ENCODE measurements at places on chromosomes 13 and 19.

GRCh38 chr13:75432811-75433244 is 49.1 kb downstream of the TBC1D4 start:
- no peak for DNase-seq

DNA sequence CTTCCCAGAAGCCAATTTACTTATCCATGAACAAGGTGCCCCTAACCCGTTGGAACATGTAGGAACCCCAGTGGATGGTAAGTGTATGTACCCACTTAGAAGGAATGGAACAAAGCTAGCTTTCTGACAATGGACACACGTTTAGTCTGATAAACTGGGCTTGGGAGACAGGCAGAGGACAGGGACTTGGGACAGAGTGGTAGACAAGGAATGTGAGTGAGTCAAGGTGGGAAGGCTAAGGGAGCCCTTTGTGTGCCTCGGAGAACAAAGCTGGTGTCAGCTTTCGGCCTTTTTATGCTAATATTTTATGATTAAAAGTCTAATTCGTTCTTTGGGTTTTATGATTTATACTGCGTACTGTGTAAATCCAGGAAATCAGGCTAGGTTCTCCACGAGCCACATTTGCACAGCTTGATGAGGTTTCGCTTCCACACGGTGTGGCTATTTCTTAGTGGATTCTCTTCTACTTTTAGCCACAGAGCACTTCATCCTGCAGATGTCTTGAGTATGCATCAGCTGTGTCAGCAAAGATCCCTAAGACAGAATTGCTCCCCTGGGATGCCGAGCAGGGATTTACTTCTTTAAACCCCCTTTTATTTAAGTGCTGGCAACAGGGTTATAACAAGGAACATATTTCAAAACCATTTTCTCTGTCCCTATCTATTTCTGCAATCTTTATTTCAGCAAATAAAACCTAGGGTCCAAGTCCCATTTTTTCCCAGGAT is 258.5 kb downstream of the DLEU7 start:
- no peak for DNase-seq

DNA sequence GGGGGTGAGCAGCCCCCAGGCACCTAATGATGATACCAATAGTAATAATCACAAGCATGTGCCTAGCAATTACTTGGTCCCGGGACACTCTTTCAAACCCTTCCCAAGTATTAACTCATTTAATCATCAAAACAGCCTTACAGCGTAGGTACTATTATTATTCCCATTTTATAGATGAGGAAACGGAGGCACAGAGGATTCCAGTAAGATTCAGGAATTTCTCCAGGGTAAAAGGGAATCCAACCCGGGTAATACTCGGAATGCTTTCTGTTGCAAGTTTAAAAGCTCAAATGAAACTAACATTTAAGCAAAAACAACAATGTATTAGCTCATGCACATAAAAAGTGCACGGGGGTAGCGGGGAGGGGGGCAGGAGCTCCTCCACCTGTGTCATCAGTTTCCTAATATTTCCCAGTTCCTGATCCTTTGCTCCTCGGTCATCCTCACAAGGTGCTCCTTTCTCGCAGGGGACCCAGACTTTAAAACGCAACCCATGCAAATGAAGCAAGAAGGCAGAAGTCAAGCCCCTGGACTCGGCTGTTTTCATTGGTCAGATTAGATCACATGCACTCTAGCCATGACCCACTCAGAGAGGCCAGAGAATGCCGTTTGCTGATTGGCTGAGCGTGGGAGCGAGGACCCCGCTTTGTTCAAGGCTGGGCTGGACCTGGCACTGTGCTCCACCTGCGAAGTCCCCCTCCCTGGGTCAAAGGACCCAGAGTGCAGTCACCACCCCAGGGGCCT is 38.3 kb upstream of the C19orf12 start:
- no peak for DNase-seq

- DNase-seq: no peak
These were observed 41.1 kb upstream of the CCNE1 start for GRCh38 chr19:29770648-29771047.

DNA sequence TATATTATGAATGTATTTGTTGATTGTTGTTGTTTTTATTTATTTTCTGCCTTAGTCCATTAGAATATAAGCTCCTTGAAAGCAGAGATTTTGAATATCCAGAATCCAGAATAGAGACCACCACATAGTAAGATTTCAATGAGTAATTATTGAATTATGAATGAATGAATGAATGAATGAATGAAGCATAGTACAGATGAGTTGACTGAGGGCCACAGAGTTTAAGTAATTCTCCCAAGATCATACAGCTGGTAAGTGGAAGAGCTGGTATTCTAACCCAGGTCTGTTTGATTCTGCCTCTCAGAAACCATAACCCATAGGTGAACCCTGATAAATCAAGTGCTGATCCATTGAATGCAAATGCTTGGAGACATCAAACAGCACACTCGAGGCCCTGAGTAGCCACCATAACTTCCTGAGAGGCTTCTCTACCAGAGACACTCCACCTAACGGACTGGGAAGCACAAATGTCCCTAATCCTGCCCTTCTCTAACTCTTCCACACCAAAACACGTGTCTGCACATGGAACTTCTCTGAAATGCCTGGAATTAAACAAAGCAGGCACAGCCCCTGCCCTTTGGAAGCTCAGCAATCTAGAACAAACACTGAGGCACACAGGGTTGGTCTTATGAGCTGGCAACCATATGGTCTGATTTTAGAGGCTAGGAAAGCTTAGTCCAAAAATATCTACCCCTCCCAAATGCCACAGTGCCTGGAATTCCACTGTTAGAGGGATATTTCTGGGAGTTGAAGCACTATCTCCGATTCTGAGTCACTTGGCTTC is 190.1 kb downstream of the FOXO1 start:
- no peak for DNase-seq

- no peak for DNase-seq
These were observed 34.0 kb upstream of the ZNF507 start for GRCh38 chr19:32311371-32311770.
